Panc1 (cell line): ENCODE measurements at places on chromosomes 1 and 21.

DNA sequence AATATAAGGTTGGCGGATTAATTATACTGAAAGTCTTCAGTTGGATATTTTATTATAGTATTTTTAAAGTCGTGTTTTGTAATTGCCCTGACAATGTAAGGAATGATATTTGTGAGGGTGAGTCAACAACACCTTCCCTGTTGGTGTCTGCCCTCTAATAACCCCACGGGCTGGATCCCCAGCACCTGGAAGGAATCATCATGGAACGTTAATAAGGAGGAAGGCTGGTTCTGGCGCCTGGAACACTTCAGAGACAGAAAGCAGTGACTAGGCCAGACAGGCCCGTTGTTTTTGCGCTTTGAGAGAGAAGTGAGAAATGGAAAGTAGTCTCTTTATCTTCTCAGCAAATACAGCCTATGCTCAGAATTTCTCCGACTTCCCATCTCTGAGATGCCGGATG lies 31.6 kb downstream of the TEX35 start:
- H3K36me3 ChIP-seq, result no peaks in the 10 kb centered on the region
- H3K4me3 ChIP-seq, result no peak overlapping the region
- no peak overlapping the region for H3K27ac ChIP-seq
- DNase-seq, result no peak

DNA sequence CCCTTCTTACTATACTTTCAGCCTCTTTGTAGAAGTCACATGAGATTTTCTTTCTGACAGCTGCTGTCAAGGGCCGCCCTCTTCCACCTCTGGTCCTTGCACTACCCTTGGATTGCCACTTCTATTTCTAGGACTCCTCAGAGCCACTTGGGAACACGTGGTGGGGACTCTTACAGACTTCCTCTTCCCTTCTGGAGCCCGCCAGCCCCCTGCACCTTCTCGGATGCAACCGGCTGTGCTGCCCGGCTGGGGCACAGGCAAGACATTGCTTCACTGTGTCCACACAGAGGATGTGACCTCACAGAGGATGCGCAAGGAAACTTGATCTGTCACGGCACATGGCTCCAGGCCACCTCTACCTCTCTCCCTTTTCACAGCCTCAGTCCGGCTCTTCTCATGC lies 2.4 kb upstream of the IKBKE start:
- DNase-seq, result no peak
- H3K27ac ChIP-seq, result no peak overlapping the region
- no peak overlapping the region for H3K4me3 ChIP-seq
- H3K27me3 ChIP-seq, result no peaks in the 10 kb centered on the region

GRCh38 chr1:1554926-1555915 lies 14.8 kb upstream of the TMEM240 start:
- no peak overlapping the region for H3K4me3 ChIP-seq
- H3K4me1 ChIP-seq, result peaks cover 4% of the 10 kb centered on the region; the same call in 1 of the 2 replicates
- H3K27ac ChIP-seq, result no peak overlapping the region

DNA sequence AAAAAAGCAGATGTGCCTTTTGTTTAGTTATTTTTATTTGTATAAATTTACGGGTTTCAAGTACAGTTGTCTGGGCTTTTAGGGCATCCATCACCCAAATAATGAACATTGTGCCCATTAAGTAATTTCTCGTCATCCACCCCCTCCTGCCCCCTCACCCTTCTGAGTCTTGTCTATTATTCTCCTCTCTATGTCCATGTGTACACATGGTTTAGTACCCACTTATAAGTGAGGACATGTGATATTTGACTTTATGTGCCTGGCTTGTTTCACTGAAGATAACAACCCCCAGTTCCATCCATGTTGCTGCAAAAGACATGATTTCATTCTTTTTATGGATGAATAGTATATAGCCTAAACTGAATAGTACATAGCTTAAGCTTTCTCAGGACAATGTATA lies 189.2 kb downstream of the ZP4 start:
- no peaks in the 10 kb centered on the region for H3K27me3 ChIP-seq
- H3K36me3 ChIP-seq, result no peaks in the 10 kb centered on the region; the same call in 1 of the 2 replicates
- H3K27ac ChIP-seq, result no peak overlapping the region
- H3K4me3 ChIP-seq, result no peak overlapping the region
- no peak for DNase-seq

DNA sequence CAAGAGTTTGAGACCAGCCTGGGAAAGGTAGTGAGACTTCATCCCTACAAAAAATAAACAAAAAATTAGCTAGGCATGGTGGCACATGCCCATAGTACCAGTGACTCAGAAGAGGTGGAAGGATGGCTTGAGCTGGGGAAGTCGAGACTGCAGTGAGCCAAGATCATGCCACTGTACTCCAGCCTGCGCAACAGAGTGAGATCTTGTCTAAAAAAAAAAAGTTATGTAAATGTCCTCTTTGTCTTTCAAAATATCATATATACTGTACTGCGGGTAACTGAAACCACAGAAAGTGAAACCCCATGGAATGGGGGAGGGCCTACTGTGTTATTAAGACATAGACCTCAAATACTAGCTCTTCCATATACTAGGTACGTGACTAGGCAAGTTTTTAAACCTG lies 20.8 kb downstream of the ACADM start:
- DNase-seq, result no peak
- H3K27ac ChIP-seq, result no peak overlapping the region
- no peak overlapping the region for H3K4me3 ChIP-seq
- H3K36me3 ChIP-seq, result peaks cover 13% of the 10 kb centered on the region

DNA sequence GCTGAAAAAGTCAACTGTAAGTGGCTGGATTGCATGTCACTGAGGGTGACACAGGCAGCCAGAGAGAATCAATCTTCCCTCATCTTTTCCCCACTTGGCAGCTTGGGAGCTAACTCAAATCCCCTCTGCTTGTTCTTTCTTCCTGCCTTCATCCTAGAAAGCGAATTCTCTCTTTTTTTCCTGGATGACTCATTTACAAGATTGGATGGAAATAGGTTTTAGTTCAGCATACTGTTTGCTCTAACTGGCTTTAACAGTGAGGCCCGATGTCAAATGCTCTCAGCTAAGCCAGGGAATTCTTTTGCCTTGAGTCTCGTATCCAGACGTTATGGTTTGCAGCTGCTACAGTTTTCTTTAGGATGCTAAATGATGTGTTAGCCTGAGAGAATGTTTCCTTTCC lies 72.7 kb downstream of the HUNK start:
- H3K27ac ChIP-seq, result no peak overlapping the region
- no peak overlapping the region for H3K4me3 ChIP-seq
- H3K4me1 ChIP-seq, result no peaks in the 10 kb centered on the region
- DNase-seq, result no peak
- H3K27me3 ChIP-seq, result peaks cover 2% of the 10 kb centered on the region; the same call in 1 of the 2 replicates

- H3K4me1 ChIP-seq, result no peaks in the 10 kb centered on the region
- H3K27me3 ChIP-seq, result no peaks in the 10 kb centered on the region; the same call in 1 of the 2 replicates
- DNase-seq, result no peak
- H3K4me3 ChIP-seq, result no peak overlapping the region
- H3K27ac ChIP-seq, result no peak overlapping the region
- H3K36me3 ChIP-seq, result no peaks in the 10 kb centered on the region
These were observed 162.2 kb downstream of the RRAGC start for GRCh38 chr1:38697387-38697786.

DNA sequence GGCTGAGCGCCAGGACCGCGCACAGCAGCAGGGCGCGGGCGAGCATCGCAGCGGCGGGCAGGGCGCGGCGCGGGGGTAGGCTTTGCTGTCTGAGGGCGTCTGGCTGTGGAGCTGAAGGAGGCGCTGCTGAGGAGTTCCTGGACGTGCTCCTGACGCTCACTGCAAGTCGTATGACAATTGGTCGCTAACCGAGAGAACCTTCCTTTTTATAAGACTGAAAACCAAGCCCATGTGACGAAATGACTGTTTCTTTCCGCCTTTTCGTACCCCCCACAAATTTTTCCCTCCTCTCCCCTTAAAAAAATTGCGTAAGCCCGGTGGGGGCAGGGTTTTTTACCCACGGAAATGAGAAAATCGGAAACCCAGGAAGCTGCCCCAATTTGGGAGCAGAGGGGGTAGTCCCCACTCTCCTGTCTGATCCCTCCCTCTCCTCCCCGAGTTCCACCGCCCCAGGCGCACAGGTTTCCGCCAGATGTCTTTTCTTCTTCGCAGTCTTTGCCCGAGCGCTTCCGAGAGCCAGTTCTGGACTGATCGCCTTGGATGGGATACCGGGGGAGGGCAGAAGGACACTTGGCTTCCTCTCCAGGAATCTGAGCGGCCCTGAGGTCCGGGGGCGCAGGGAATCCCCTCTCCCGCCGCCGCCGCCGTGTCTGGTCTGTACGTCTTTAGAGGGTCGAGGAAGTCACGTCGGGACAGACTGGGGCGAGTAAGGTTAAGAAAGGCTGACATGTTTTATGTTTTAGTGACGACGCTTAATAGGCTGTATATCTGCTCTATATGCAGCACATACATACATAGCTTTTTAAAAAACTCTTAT lies at the start of gene PTGS2:
PTGS2 (minus strand) TSS at position 179 of the 817 bp plus-strand sequence; CDS start at position 46, 133 bp downstream.
- no peaks in the 10 kb centered on the region for H3K36me3 ChIP-seq
- peaks cover 19% of the 10 kb centered on the region for H3K27me3 ChIP-seq
- DNase-seq, result no peak
- peaks cover 5% of the 10 kb centered on the region; the same call in 1 of the 2 replicates for H3K4me1 ChIP-seq
- H3K4me3 ChIP-seq, result peak within 1 kb of the TSS; percentile 70

- no peak overlapping the region for H3K4me3 ChIP-seq
- H3K36me3 ChIP-seq, result no peaks in the 10 kb centered on the region
- peak overlapping the region; percentile 25; the same call in 1 of the 2 replicates for H3K27ac ChIP-seq
- no peaks in the 10 kb centered on the region for H3K27me3 ChIP-seq
These were observed 34.6 kb upstream of the S100A7 start for GRCh38 chr1:153494976-153495535.

- H3K4me3 ChIP-seq, result no peak overlapping the region
- H3K27me3 ChIP-seq, result no peaks in the 10 kb centered on the region
These were observed 30.3 kb upstream of the PODN start for GRCh38 chr1:53031732-53032131.

DNA sequence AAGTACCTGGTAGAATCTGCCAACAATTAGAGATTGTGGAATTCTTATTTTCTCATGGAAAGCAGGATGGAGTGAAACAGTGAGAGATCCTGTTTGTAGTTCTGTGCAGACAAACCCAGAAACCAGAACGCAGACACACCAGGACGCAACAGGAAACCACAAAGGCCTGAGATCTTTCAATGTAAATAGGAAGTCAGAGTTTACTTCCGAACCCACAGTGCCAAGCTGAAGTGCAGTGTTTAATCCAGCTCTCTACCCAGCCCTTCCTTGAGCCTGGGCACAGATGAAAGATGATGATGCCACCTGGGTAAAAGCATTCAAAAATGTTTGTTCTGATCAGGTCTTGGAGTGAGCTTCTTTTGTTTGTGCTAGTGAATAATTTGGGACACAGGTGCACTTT lies 244.2 kb upstream of the HOOK1 start:
- H3K27ac ChIP-seq, result no peak overlapping the region
- no peaks in the 10 kb centered on the region for H3K4me1 ChIP-seq
- H3K36me3 ChIP-seq, result no peaks in the 10 kb centered on the region
- no peak overlapping the region for H3K4me3 ChIP-seq

DNA sequence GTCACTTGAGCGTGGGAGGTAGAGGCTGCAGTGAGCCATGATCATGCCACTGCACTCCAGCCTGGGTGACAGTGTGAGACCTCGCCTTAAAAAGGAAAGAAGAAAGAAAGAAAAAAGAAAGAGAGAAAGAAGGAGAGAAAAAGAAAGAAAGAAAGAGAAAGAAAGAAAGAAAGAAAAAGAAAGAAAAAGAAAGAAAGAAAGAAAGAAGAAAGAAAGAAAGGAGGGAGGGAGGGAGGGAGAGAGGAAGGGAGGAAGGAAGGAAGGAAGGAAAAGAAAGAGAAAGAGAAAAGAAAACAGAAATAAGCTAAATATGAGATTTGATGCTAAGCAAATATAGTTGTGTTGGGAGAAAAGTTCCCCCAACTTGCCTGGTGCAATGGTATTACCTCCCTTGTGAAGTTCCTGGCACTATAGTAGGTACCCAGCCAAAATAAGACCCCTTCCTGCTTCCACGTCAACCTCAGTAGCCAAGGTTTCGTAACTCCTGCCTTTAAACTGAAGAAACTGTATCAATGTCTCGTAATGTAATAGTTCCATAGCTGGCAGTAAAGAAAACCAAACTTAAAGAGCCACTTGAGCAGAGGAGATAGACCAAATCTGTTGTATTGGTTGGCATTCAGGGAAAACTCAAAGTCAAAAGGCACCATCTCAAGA lies 88.1 kb upstream of the HNRNPU start:
- no peaks in the 10 kb centered on the region for H3K4me1 ChIP-seq
- no peaks in the 10 kb centered on the region for H3K36me3 ChIP-seq
- DNase-seq, result no peak
- no peak overlapping the region for H3K27ac ChIP-seq
- no peaks in the 10 kb centered on the region for H3K27me3 ChIP-seq

- no peaks in the 10 kb centered on the region for H3K36me3 ChIP-seq
- H3K27me3 ChIP-seq, result no peaks in the 10 kb centered on the region
- no peak overlapping the region for H3K27ac ChIP-seq
- H3K4me3 ChIP-seq, result no peak overlapping the region
- DNase-seq, result no peak
These were observed 159.6 kb downstream of the CLEC20A start for GRCh38 chr1:178337091-178337706.

DNA sequence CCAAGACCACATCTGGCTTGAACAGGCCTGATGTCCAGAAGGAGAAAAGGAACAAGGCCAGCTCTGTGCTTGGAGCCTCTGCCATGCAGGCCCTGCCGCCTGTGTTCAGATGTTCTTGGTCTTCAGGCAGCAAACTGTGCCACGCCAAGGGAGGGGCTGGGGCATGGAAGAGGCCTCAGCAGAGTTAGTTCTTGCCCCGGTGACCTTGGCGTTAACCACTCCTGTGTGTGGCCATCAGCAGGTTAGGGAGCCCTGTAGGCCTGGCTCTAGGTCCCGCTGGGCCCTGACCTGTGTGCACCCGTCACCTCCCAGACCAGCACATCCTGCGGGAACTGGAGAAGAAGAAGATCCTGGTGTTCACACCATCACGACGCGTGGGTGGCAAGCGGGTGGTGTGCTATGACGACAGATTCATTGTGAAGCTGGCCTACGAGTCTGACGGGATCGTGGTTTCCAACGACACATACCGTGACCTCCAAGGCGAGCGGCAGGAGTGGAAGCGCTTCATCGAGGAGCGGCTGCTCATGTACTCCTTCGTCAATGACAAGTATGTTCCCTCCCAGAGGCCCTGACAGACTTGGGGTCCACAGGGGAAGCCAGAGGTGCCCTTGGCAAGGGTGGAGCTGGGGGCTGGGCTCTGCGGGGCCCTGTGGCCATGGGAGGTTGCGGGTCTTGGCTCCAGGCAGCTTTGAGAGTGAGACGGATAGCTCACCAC lies 7.1 kb downstream of the ZC3H12A start:
- DNase-seq, result no peak
- H3K27ac ChIP-seq, result no peak overlapping the region
- peaks cover 7% of the 10 kb centered on the region for H3K36me3 ChIP-seq
- H3K4me1 ChIP-seq, result peaks cover 38% of the 10 kb centered on the region
- H3K27me3 ChIP-seq, result no peaks in the 10 kb centered on the region

GRCh38 chr1:203187304-203187685 lies 791 bp upstream of the CHI3L1 start:
- H3K36me3 ChIP-seq, result no peaks in the 10 kb centered on the region
- no peaks in the 10 kb centered on the region for H3K4me1 ChIP-seq
- no peak overlapping the region for H3K4me3 ChIP-seq
- DNase-seq, result no peak
